Activated CD8-positive, alpha-beta memory T cell treated with anti-CD3 and anti-CD28 coated beads for 1 hour (primary cell): ENCODE measurements at places on chromosomes 6 and 20.

DNA sequence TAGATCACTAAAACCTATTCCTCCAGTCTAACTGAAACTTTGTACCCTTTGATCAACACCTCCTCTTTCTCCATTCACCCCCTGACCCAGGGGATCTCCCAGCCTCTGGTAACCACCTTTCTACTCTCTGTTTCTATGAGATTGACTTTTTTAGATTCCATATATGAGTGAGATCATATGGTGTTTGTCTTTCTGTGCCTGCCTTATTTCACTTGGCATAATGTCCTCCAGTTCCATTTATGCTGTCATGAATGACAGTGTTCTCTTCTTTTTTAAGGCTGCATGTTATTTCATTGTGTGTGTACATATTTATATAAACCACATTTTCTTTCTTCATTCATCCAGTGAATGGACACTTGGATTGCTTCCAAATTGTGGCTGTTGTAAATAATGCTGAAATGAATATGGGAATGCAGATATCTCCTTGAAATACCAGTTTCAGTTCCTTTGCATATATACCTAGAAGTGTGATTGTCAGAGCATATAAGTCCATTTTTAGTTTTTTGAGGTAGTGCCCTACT is 57.7 kb downstream of the DHX35 start:
- DNase-seq = no peak

DNA sequence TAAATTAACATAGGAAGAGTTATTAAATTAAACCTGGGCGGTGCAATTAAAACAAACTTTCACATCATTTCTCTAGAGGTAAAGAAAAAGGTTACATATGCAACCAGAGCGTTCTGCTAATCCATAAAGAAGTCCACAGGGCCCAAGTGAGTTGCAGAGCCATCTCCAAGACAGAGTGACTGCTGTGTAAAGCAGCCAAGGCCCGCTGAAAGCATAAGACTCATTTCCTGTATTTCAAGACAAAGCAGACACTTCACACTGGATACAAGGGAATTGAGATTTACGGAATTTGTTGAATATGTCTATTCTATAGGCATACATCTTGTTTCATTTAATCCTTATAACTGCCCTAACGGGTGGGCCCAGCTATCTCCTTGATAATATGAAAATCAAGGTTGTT is 422.8 kb downstream of the CBLN4 start:
- no peak for DNase-seq

DNA sequence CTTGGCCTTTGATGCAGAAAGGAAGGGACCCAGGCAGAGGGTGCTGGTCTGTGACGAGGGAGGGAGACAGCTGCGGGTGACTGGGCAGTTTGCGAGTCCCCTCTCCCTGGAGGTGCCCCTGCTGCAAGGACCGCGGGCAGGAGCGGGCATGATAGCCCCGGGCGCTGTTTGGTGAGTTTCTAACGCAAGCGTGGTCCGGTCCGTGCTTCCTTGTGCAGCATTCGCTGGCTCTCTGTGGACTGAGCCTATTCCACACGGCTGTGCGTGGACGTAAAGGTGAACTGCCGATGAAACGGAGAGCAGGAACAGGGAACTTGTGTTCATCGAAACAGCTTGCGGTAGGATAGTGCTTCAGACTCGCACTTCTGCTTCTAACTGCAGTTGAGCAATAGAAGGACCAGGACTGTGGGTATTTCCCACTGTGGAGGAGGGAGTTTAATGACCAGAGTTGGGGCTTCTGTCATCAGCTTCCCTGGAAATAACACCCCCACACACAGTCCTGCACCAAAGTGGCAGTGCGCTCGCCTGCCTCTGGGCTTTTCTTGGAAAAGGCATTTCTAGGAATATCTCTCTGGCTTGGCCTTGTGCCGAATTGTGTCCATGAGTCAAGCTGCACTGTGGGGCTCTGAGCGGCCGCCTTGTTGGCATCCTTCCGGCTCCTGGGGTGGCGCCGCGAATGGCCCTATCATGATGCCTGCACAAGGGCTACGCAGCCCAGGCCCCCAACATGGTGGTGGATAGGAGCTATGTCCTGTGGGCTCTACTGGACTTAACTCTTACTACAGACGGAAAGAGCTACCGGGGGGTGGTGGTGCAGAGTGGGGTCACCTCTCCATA is 48.9 kb downstream of the DUSP22 start:
- DNase-seq = no peak

DNA sequence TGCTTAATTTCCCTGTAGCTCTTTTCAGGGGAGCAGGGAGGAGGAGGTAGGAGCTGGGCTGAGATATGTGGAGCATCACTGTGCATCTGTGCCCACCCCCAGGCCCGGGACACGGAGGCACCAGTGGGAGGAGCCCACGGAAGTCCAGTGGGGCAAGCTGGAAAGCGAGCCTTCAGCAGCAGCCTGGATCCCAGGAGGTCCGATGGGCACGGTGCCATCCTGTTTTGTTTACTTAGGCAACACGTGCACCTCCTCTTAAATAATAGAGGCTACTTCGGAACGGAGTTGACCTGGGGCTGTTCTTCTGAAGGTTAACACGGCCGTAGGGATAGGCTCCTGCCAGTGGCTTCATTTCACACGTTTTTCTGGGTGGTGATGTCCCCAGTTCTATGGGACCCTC is 51.6 kb downstream of the CDH4 start:
- no peak for DNase-seq

DNA sequence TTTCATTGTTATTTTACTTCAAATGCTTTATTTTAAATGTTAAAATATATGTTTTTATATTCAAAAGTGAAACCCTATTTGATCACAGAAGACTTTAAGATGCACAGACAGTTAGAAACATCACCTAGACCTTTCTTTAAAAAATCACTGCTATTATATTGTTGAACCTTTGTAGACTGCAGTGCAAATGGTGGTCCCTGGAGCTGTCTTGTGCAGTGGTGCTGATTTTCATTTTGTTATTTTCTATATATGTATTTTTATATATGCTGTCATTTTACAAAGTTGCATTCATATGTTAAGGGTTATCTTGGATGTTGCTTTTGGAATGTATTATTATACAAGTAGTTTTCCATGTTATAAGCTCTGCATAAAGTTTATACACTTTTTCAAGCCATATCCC is 18.7 kb upstream of the HLA-B start:
- no peak for DNase-seq

DNA sequence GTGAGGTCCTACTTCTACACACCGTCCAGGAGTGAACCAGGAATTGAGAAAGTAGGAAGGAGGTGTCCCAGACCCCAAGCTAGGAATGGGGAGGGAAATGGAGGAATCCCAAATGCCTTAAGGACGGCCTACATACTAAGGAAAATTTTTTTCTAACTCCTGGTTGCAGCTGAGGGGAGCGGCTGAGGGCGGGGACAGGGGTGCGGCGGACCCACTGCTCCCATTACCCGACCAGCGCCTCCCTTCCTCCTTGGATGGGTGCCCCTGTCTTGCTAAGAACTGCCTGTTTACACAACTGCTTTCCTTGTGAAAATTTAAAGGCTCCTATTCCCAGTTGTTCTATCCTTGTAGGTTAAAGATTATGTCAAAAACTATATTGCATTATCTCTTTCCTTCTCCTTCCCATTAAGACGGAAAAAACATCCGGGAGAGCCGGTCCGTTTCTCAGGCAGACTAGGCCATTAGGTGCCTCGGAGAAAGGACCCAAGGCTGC is 699 bp upstream of the HSPA1B start:
- no peak for DNase-seq
